ENCODE measurements at places on chromosomes 12 and 14. TPM values are rescaled to one million over a fixed set of nuclear protein-coding genes. Genes with fewer than 3 reads are reported as not detected.

Gene DPF3
- 7.6 TPM for total RNA-seq

Gene TEX22
- total RNA-seq, result not detected

Gene REM2
- total RNA-seq, result 0.27 TPM

Gene PKP2
- 1.3 TPM for total RNA-seq

Gene SLCO1B1
- not detected for total RNA-seq

Gene KRT73
- total RNA-seq, result not detected

Gene CMA1
- not detected for total RNA-seq
